ENCODE measurements at places on chromosomes 3 and 15. TPM values are rescaled to one million over a fixed set of nuclear protein-coding genes. Genes with fewer than 3 reads are reported as not detected.

The DOCK3 gene
- total RNA-seq = 0.28 TPM

The CCDC54 gene
- total RNA-seq = not detected

The FBXL22 gene
- 0.32 TPM for total RNA-seq

The ASB14 gene
- not detected for total RNA-seq

The TTBK2 gene
- total RNA-seq = 3.0 TPM

The HGD gene
- 24.8 TPM for total RNA-seq

The OCA2 gene
- total RNA-seq = 0.48 TPM

The C3orf70 gene
- 0.16 TPM for total RNA-seq

The CHL1 gene
- not detected for total RNA-seq

The SLC2A2 gene
- not detected for total RNA-seq

The CYP8B1 gene
- total RNA-seq = not detected

The GUCA1C gene
- not detected for total RNA-seq

The ENTPD3 gene
- total RNA-seq = 0.03 TPM

The ULK3 gene
- total RNA-seq = 33.1 TPM

The KLF15 gene
- 1.0 TPM for total RNA-seq

The RPL35A gene
- 947 TPM for total RNA-seq

The EFCC1 gene
- not detected for total RNA-seq

The SKOR1 gene
- total RNA-seq = not detected

The FRMD5 gene
- total RNA-seq = 2.3 TPM

The SLC27A2 gene
- 38.5 TPM for total RNA-seq

The ERICH6 gene
- total RNA-seq = 0.07 TPM

The TICRR gene
- 10.1 TPM for total RNA-seq

The ZFAND6 gene
- 106 TPM for total RNA-seq

The ATP6V1A gene
- total RNA-seq = 24.1 TPM

The LIPC gene
- total RNA-seq = not detected

The RTP3 gene
- not detected for total RNA-seq

The CYP1A2 gene
- total RNA-seq = not detected

The SPATA12 gene
- total RNA-seq = 0.32 TPM

The ANKRD63 gene
- total RNA-seq = 0.20 TPM

The CYP11A1 gene
- not detected for total RNA-seq

The AQR gene
- total RNA-seq = 39.6 TPM

The SSUH2 gene
- total RNA-seq = 1.2 TPM

The PPM1L gene
- total RNA-seq = 0.90 TPM

The SH3GL3 gene
- 0.57 TPM for total RNA-seq

The C3orf49 gene
- total RNA-seq = not detected

The IL12A gene
- total RNA-seq = 1.3 TPM

The GLCE gene
- total RNA-seq = 17.2 TPM

The PRSS50 gene
- not detected for total RNA-seq

The TAGLN3 gene
- not detected for total RNA-seq

The SPESP1 gene
- total RNA-seq = not detected

The IMPG2 gene
- not detected for total RNA-seq

The LIPH gene
- 5.1 TPM for total RNA-seq

The KBTBD13 gene
- not detected for total RNA-seq

The GABRB3 gene
- total RNA-seq = 98.3 TPM

The NCEH1 gene
- 39.2 TPM for total RNA-seq

The CACNA1D gene
- 1.0 TPM for total RNA-seq

The TUSC7 gene
- total RNA-seq = not detected

The OGG1 gene
- total RNA-seq = 14.4 TPM

The PPM1M gene
- total RNA-seq = 5.3 TPM

Measured in A549 treated with dexamethasone at 1 μM for 4 hours (cell line).